ENCODE measurements at places on chromosomes 4 and X. TPM values are rescaled to one million over a fixed set of nuclear protein-coding genes. Genes with fewer than 3 reads are reported as not detected.
A peak's percentile ranks its signal among the peaks of the same experiment; 100 is the strongest.

Gene NPNT
- 26.8 TPM for total RNA-seq

Gene GLOD5
- total RNA-seq = not detected

Gene SLC34A2
- 7.0 TPM for total RNA-seq

Gene REPS2
- 13.1 TPM for total RNA-seq

Gene CTSO
- 20.0 TPM for total RNA-seq

Gene GAGE12E
- total RNA-seq = not detected

Gene DMRTC1
- total RNA-seq = not detected

Gene CPE
- total RNA-seq = 129 TPM

Gene AFF2
- total RNA-seq = 4.6 TPM

Gene RAB33A
- total RNA-seq = 1.6 TPM

GRCh38 chr4:20538905-20539304 is 161.4 kb upstream of the PACRGL start:
- no peak overlapping the region for H3K4me3 ChIP-seq
- no peaks in the 10 kb centered on the region for H3K36me3 ChIP-seq
- no peak for DNase-seq
- H3K27me3 ChIP-seq = no peaks in the 10 kb centered on the region
- no peak overlapping the region for H3K27ac ChIP-seq

GRCh38 chrX:37922928-37923327 is 75.6 kb upstream of the DYNLT3 start:
- no peak for DNase-seq
- no peaks in the 10 kb centered on the region for H3K27me3 ChIP-seq
- no peaks in the 10 kb centered on the region for H3K4me1 ChIP-seq

DNA sequence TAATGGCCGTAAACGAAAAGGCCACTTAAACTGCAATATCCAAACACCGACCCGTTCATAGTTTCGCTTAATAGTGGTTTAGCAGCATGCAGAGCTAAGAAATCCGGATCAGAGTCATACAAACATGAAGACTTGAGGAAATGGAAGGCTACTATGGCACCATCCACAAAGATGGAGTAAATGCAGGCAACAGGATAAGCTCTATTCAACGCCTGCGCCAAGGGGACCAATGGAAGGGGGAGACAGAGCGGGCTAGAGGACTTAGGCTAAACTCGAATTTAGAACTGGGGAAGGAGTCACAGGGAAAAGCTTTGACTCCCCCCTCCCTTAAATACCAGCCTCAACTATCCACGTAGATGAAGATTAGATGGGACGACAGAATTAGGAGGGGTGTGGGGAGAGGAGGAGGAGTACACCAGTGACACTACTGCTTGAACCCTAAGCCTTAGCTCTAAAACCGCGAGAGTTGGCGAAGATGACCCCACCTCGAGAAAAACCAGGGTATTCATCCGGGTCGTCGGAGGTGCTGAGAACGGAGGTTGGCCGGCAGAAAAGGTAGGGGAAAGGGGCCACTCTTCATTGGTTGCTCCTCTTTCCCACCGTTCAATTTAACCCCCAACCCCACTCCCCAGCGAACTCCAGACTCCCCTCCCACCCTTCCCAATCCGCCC is 3.5 kb downstream of the HUWE1 start:
- H3K36me3 ChIP-seq = peaks cover 4% of the 10 kb centered on the region
- peaks cover 6% of the 10 kb centered on the region for H3K4me1 ChIP-seq
- peak overlapping the region; percentile 94 for H3K27ac ChIP-seq
- H3K4me3 ChIP-seq = peak overlapping the region; percentile 61

DNA sequence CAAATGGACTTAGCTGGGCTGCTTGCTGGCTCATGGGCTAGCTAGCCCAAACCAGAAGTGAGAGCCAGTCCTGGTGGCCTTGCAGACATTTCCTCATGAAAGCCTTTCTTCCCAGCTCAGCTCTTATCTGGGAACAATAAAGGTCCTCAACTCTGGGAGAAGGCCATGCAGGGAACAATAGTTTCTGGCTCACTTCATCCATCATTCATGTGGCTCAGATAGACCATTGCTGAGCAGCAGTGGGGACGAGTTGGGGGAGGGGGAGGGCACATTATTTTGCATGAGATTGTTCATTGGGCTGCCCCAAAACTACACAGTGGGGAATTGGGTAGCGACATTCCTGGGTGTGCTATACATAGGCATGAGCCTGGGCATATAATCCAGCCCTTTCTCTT is 47.6 kb downstream of the NHSL2 start:
- no peak for DNase-seq
- no peaks in the 10 kb centered on the region for H3K27me3 ChIP-seq
- no peak overlapping the region for H3K4me3 ChIP-seq
- H3K4me1 ChIP-seq = no peaks in the 10 kb centered on the region

- no peaks in the 10 kb centered on the region for H3K4me1 ChIP-seq
- no peaks in the 10 kb centered on the region for H3K27me3 ChIP-seq
- no peaks in the 10 kb centered on the region for H3K36me3 ChIP-seq
- H3K27ac ChIP-seq = no peak overlapping the region
- DNase-seq = no peak
Observed at GRCh38 chr4:58809948-58810347, 1699.8 kb upstream of the IGFBP7 start.

- H3K27me3 ChIP-seq = no peaks in the 10 kb centered on the region
- no peak for DNase-seq
- H3K4me1 ChIP-seq = no peaks in the 10 kb centered on the region
- H3K4me3 ChIP-seq = peak overlapping the region; percentile 96
- no peaks in the 10 kb centered on the region for H3K36me3 ChIP-seq
Observed at GRCh38 chr4:148444296-148445070, 2.3 kb upstream of the NR3C2 start.

DNA sequence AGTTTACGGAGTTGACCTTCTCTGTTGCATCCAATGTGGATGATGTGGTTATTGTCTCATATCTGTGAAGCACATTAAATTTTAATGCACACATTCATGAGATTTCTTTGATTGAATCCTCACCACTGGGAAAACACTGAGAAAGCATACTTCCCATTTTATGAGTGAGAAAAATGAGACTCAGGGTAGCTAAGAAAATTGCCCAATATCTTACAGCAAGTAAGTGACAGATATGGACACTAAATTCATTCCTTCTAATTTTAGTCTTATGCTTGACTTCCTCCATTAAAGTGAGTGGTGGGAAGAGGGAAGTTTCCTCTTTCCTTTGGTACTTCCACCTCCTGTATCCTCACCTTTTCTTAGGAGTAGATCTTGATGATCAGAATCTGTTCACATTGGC is 504.8 kb upstream of the BOD1L1 start:
- H3K27me3 ChIP-seq = no peaks in the 10 kb centered on the region
- H3K4me3 ChIP-seq = no peak overlapping the region
- no peak for DNase-seq
- no peaks in the 10 kb centered on the region for H3K4me1 ChIP-seq

DNA sequence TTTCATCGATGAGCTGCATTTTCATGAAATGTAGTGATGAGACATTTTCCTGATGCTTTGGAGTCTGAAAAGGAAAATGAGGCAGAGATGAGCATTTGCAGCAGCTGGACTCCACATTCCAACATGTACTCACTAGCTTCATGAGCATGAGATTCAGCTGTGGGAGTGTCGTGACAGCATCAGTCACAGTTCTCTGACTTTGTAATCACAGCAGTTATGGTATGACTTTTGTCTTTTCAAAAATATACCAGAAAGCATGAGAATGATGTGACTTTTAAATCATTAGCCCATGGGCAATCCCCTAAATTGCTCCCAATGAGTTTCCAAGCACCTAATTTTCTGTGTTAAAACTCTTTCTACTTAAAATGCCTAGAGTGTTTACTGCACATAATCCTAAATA is 18.3 kb upstream of the MSL3 start:
- no peak overlapping the region for H3K4me3 ChIP-seq
- H3K4me1 ChIP-seq = no peaks in the 10 kb centered on the region
- no peak for DNase-seq
- no peak overlapping the region for H3K27ac ChIP-seq
- no peaks in the 10 kb centered on the region for H3K36me3 ChIP-seq

DNA sequence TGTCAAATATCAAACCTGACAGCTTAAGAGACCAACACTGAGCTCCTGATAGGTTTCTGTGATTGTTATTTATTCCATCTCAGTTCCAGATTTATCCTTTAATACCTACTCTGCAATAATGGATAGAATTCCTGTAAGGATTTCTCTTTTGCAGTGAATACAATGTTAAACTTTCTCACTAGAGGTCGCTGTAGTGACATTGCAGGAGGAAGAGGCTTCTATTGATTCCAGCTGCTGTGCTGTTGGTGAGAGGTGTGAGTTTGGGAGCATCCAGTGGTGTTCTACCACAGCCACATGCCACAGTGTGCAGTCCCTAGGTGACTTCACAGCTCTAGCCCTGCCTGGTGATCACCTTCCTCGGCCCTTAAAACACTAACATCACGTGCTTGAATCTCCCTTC is 34.6 kb upstream of the DCAF8L2 start:
- H3K36me3 ChIP-seq = no peaks in the 10 kb centered on the region
- H3K4me3 ChIP-seq = no peak overlapping the region
- H3K27me3 ChIP-seq = peaks cover 15% of the 10 kb centered on the region
- no peak overlapping the region for H3K27ac ChIP-seq
- H3K4me1 ChIP-seq = no peaks in the 10 kb centered on the region
- no peak for DNase-seq

DNA sequence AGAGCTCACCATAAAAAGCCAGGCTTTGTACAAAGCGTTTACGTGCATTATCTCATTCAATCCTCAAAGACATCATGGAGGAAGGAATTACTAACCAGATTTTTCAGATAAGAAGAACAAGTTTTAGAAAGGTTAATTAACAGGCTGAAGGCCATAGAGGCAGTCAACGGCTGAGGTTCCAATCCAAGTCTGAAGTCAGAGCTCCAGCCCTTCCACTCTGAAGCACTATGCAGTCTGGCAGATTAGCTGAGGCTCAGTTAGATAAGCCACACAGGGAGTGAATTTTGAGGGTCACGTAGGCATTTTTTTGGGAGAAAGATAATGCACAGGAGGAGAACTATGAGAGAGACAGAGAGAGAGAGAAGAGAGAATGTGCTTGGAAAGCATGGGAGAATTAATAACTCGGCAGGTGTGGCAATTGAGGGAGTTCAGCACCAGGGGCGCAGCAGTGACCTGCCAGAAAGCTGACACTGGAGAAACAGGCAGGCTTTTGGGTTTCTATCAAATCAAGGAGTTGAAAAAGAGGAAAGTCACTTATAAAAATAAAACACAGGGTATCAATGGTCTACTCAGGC is 116.5 kb upstream of the NAP1L5 start:
- no peak for DNase-seq
- no peak overlapping the region for H3K27ac ChIP-seq
- H3K4me3 ChIP-seq = no peak overlapping the region
- no peaks in the 10 kb centered on the region for H3K4me1 ChIP-seq
- no peaks in the 10 kb centered on the region for H3K27me3 ChIP-seq
- no peaks in the 10 kb centered on the region for H3K36me3 ChIP-seq

DNA sequence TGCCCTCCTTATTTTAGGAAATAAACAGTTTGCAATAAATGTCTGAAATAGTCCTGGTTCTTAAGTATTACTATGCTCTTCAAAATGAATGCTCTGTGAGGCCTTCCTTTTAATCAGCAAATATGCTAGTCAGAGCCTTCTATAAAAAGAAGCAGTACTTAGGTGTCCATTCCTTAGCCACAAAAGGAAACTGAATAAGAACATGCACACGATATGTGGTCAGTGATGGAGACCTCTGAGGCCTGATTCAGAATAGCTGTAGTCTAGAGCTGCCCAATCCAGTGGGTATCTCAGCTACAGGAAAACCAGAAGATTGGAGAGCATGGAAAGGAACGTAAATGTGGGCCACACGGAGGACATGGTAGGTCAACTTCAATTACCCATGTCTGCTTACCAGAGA is 141.8 kb downstream of the RASL11B start:
- H3K36me3 ChIP-seq = no peaks in the 10 kb centered on the region
- H3K27me3 ChIP-seq = no peaks in the 10 kb centered on the region
- H3K4me3 ChIP-seq = no peak overlapping the region
- no peaks in the 10 kb centered on the region for H3K4me1 ChIP-seq
- no peak for DNase-seq

DNA sequence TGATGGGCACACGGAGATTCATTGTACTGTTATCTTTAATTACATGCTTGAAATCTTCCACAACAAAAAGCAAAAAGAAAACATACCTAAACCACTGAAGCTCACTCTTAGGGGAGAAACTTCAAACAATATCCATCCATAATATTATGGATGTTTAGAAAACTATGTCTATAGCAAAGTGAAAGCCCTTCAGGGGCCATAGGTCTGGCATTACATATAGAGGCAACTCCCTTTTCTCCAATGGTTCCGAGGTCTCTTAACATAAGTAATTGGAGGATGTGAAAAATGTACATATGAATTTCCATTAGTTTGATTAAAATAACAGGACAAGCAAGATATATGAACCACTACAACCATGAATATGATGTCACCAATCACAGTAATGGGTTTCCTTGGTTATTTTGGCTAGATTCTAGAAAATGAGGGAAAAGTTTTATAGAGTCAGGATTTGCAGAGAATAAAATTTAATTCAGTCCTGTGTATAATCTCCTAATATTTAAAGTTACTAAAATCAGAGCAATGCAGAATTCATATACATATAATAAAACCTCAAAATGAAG is 10.8 kb downstream of the UGDH start:
- no peaks in the 10 kb centered on the region for H3K4me1 ChIP-seq
- no peak for DNase-seq
- no peak overlapping the region for H3K27ac ChIP-seq
- H3K27me3 ChIP-seq = no peaks in the 10 kb centered on the region
- no peaks in the 10 kb centered on the region for H3K36me3 ChIP-seq

- DNase-seq = no peak
- H3K4me3 ChIP-seq = no peak overlapping the region
- H3K4me1 ChIP-seq = no peaks in the 10 kb centered on the region
- no peaks in the 10 kb centered on the region for H3K27me3 ChIP-seq
Observed at GRCh38 chr4:7398788-7399439, 35.8 kb downstream of the PSAPL1 start.

- H3K4me3 ChIP-seq = no peak overlapping the region
- H3K36me3 ChIP-seq = no peaks in the 10 kb centered on the region
- no peaks in the 10 kb centered on the region for H3K27me3 ChIP-seq
- no peak overlapping the region for H3K27ac ChIP-seq
Observed at GRCh38 chr4:141739636-141740035, 103.3 kb downstream of the IL15 start.

GRCh38 chrX:142186103-142186502 is 19.0 kb downstream of the MAGEC2 start:
- H3K36me3 ChIP-seq = no peaks in the 10 kb centered on the region
- no peak for DNase-seq
- no peaks in the 10 kb centered on the region for H3K27me3 ChIP-seq
- H3K4me3 ChIP-seq = no peak overlapping the region
- no peaks in the 10 kb centered on the region for H3K4me1 ChIP-seq

GRCh38 chr4:140252742-140253555 is 99.0 kb upstream of the MAML3 start:
- H3K27ac ChIP-seq = peak overlapping the region; percentile 96
- peak; percentile 58 for DNase-seq
- H3K4me1 ChIP-seq = no peaks in the 10 kb centered on the region
- H3K4me3 ChIP-seq = peak overlapping the region; percentile 93
- no peaks in the 10 kb centered on the region for H3K36me3 ChIP-seq
- H3K27me3 ChIP-seq = no peaks in the 10 kb centered on the region

DNA sequence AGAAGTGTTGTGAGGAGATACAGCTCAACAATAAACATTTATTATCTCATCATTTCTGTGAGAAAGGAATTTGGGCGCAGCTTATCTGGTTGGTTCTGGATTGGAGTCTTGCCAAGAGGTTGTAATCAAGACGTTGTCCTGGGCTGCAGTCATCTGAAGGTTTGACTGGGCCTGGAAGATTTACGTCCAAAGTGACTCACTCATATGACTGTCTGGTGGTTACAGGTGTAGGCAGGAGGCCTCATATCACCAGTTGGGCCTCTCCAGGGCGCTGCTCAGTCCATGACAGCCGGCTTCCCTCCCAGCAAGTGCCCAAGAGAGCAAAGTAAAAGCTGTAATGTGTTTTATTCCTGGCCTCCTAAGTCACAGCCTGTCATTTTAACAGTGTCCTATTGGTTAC is 106.3 kb downstream of the USP46 start:
- DNase-seq = no peak
- no peaks in the 10 kb centered on the region for H3K36me3 ChIP-seq
- no peaks in the 10 kb centered on the region for H3K4me1 ChIP-seq
- H3K27ac ChIP-seq = no peak overlapping the region
- H3K4me3 ChIP-seq = no peak overlapping the region

Data from breast epithelium (tissue), 4 donors.